ENCODE measurements at places on chromosomes 4 and X.

DNA sequence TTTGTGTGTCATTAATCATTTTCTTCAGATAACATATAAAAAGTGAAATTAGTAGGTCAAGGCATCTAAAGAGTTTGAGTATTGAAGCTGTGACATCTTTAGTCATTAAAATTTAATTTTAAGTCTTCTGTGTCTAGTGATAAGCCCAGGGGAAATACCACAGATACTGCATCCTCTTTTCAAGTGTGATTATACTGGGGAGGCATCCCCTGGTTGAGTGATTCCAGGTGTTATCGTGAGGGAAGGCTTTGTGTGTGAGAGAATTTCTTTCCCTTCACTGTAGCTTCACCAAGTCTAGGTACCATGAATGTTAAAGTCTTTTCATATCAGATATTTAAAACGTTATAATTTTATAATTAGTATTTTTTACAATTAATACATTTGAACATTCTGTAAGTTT, 193.4 kb downstream of the FRAS1 start:
- no peak for DNase-seq

DNA sequence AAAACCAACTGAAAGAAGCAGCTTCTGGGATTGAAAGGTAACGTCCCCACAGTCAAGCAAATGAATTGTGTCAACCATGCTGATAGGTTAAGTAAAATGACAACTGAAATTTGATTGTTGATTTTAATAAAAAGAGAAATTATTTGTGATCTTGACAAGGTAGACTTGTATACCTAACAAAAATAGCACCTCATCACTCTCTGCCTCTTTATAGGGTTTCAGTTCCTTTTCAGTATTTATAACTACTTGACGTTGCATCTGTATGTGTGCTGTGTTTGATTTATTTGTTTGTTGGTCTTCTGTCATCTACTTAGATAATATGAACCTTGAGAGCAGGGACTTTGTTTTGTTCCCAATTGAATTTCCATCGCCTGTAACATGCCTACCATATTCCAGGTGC, 7.9 kb upstream of the PPP3CA start:
- no peak for DNase-seq

- no peak for DNase-seq
Observed at GRCh38 chrX:73831500-73831899, 268.5 kb downstream of the CHIC1 start.

DNA sequence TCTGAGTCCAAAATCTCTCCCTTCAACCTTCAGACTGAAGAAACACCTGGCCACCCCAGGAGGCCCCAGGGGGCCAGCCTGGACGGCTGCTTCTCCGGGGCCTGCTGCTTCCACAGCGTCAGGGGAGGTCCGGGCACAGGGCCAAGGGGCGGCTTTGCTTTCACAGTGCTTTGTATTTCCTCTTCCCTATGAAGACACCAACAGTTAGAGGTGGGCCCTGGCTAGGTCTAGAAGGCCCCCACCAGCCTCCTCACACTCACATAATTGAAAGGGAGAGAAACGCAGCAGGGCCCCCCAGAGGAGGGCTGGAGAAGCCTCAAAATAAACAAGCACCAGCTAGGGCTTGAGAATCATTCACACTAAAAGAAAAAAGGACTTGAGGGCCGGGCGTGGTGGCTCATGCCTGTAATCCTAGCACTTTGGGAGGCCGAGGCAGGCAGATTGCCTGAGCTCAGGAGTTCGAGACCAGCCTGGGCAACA, 17.8 kb downstream of the SCD5 start:
- peak; percentile 83 for DNase-seq

DNA sequence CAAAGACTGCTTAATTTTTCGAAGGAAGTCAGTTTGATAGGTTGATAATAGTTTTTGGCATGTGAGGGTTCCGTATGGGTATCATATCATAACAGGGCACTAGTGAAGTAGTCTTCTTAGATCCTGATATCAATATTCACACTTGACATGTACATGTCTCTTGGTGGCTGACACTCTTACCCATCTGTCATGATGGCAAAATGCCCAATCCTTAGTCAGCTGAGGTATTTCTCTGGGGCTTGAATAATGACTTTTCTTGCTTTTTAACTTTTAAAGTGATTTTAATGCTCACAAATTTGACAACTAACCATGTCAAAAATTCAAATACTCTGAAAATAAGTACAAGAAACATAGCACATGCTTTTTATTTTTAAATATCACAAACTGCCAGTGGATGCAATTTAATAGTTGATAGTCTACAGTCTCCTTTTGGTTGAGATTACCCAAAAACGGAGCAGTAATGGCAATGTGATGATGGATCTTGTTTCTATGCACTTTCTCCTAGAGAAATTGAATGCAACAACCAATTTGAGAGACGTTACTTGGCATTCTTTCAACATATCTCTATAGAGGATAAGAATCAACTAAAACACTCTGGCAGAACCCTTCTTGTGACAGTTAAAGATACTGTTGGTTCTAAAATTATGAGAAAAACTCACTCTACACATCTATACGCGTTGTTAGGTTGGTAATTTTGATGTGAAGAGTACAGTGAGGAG, 552.9 kb upstream of the PABPC4L start:
- DNase-seq, result no peak

DNA sequence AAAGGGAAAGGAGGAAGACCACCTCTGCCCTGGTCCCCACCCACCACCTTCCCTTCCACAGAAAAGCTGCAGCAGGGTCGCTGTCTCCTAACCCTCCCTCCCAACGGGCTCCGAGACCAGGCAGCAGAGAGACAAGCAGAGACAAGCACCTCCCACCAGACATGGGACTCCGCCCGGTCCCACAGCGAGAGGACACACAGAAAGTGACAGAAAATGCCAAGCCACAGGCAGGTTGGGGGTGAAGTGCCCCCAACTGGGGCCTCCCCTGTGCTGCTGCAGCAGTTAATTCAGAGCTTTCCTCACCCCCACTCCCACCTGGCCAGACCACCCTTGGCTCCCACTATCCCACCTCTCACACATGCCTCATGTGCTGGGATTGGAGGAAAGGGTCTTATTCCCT, 64.4 kb upstream of the AFAP1 start:
- DNase-seq, result no peak

DNA sequence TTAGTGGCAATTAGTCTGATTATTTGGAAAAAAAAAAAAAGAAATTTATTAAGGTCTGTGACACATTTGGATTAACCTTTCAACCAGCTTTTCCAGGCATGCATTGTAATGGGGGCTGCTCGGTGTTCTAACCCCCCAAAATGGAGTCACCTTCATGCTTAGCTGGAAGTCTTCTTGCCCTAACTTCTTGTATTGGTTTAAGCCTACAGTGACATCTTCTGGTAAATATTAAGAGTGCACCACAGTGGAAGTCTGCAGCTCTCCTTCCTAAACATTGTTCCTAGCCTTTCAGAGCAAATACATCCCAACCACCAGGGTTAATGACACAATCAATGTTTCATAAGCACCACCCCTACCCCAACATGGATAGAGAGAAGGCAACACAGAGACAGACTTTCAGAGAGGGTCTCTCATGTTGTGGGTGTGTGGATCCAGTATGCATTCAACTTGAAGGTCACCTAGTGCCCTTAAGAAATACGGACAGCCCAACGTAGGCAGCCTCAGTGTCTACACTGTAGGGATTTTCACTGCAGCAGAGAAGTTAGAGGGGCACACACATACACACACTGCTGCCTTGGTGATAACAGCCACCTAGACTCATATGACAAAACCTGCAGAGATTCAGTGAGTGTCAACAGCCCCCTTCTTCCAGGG, 142.9 kb upstream of the MBNL3 start:
- DNase-seq, result no peak

GRCh38 chrX:86047174-86047935, at the start of gene CHM:
Gene CHM, minus strand, starts transcription at chrX:86047558. Its CDS starts 26 bp downstream, at chrX:86047532.
- DNase-seq, result peak; percentile 71

DNA sequence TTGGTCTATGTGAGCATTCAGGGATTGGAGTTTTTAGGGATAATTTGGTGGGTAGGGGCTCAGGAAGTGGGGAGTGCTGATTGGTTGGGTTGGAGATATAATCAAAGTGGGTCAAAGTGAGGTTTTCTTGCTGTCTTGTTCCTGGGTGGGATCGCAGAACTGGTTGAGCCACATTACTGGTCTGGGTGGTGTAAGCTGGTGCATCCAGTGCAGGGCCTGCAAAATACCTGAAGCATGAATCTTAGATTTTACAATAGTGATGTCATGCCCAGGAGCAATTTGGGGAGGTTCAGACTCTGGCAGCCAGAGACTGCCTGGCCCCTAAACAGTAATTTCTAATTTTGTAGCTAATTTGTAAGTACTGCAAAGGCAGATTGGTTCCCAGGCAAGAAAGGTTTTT, 665.6 kb upstream of the PRKX start:
- no peak for DNase-seq

- DNase-seq, result no peak
Observed at GRCh38 chr4:14054391-14054790, 426.9 kb upstream of the BOD1L1 start.

GRCh38 chrX:1029494-1029893, 183.0 kb downstream of the CRLF2 start:
- no peak for DNase-seq

- no peak for DNase-seq
Observed at GRCh38 chrX:154313147-154313546, 17.6 kb downstream of the TKTL1 start.

DNA sequence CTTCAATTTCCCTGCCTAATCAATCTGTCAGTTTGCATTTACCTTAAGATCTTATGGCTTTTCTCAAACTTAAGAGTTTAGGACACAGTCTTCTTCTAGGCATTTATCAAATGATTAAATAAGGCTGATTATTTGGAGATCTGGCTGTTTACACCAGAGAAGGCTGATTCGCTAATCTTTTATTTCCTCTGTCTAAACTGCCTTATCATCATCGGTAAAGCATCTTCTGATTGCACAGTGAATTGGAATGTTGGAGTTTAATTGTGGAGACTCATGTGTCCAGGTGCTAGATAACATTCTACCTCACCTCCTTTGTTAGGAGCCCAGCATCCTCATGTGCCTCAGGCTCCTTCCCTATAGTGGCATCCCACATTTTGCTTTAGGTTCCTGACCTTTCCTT, 100.3 kb upstream of the DDIT4L start:
- DNase-seq, result no peak

GRCh38 chr4:123891881-123892280, 495.3 kb downstream of the SPRY1 start:
- no peak for DNase-seq

DNA sequence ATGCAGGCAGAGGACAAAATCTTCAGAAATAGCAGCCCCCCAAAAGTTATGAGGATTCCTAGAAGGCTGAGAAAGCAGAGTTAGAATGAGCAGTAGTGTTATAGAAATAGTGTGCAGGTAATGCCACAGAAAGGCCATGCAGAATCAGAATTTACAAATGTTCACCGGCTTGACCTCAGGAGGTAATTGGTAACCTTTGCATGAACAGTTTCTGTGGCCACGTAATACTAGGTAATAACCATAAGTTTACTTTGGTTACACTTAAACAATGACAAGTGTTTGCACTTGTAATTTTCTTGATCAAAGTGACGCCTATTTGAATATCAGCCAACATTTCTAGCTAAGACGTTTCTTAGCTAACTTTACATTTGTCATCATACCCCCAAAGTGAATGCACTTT, 393.6 kb downstream of the GPAT3 start:
- no peak for DNase-seq

GRCh38 chrX:40096395-40097091, 1.2 kb downstream of the BCOR start:
- DNase-seq, result no peak

- DNase-seq, result no peak
Observed at GRCh38 chr4:16417198-16417597, 190.9 kb upstream of the TAPT1 start.

GRCh38 chr4:20544645-20545044, 155.6 kb upstream of the PACRGL start:
- no peak for DNase-seq

DNA sequence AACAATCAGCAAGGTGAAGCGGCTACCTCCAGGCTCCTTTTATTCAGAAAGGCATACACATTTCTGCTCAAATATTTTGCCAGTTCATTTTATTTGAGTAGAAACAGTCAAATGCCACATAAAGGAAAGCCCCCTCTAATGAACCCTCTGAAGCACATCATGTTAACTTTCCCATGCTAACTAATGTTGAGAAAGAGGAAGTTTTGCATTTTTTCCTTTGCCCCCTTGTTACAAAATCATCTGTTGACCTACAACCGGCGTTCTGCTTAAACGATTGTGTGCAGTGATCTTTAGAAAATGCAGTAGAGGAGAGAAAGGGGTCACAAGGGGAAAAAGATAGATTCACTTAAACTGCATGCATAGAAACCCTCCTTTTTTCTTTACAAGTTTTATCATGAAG, 25.2 kb upstream of the ATXN3L start:
- no peak for DNase-seq

DNA sequence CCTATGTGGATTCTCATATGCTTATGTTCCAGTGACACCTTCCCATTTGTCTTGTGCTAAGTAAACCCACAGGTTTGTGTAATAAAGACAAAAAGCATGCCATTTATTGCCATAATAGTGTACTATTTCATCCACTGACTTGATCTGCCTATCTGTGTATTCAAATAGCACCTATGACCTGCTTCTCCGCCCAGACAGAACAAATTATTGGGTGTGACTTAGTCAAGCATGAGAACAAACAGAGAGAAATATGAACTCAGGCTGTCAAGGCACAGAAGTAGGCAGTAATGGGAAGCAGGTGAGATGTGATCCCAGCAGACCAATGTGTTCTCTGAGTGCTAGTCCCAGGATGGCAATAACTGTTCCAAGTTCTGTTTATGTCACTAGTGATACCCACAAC, 25.4 kb downstream of the ELOVL6 start:
- no peak for DNase-seq

- no peak for DNase-seq
Observed at GRCh38 chr4:106323119-106323518, 6.8 kb downstream of the AIMP1 start.

- DNase-seq, result peak; percentile 25
Observed at GRCh38 chrX:100447655-100448397, 37.8 kb upstream of the PCDH19 start.

DNA sequence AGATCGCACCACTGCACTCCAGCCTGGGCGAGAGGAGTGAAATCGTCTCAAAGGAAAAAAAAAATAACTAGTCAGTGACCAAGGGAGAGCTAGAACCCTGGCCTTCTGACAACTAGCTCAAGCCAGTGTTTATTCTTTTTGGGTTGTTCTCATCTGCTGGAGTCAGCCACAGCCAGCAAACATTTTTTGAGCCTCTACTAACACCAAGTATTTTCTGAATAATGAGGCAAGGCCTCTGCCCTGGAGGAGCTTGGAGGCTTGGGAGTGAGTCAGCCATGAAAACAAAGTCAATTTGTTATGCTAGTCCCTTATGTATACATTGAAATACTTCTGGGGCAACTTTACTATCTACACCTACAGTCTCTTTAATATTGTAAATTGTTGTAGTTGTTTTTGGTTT, 46.5 kb downstream of the TMA16 start:
- no peak for DNase-seq
